ENCODE measurements at places on chromosomes 2 and 18.

DNA sequence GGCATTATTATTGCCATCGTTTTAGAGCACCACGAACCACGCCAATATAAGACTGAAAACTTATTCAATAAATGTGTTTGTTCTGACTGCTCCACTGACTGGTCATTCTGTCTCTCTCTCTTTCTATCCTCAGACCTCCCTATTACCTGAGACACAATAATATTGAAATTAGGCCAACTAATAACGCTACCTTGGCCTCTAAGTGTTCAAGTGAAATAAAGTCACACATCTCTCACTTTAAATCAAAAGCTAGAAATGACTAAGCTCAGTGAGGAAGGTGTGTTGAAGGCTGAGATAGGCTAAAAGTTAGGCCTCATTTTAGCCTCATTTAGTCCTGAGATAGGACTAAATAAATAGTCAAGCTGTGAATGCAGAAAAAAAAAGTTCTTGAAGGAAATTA is 38.8 kb downstream of the G6PC2 start:
- no peaks in the 10 kb centered on the region for H3K36me3 ChIP-seq
- H3K27ac ChIP-seq: no peak overlapping the region
- no peak for DNase-seq
- H3K4me1 ChIP-seq: peaks cover 7% of the 10 kb centered on the region

DNA sequence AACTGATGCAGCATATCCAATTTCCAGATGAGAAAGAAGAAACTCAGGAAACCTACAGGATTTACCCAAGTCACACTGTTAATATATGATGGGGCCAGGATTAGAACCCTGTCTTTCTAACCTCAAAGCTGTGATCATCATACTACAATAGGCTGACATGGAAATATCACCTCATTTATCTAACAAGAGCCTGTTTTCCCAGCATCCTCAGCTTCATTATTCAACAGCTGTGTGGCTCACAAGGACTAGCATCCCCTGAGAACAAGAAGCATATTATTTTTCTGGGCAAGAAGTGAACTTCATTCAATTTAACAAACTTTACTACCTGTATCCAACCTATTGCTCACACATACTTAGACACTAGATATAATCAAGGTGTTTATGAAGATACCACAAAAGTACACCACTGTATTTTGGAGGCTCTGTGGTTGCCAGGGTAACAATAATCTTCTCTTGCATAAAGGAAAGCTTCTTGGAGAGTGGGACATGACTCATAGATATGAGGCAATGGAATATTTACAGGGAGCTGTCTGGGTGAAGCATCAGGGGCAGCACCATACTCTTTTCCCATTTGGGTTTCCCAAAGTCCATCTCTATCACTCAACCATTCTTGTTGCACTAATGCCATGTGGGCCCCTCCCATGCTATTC is 218.2 kb downstream of the RAD51AP2 start:
- no peaks in the 10 kb centered on the region for H3K36me3 ChIP-seq
- no peaks in the 10 kb centered on the region for H3K27me3 ChIP-seq
- H3K4me3 ChIP-seq: no peak overlapping the region
- peaks cover 16% of the 10 kb centered on the region for H3K4me1 ChIP-seq
- peak; percentile 81 for DNase-seq

- H3K4me1 ChIP-seq: no peaks in the 10 kb centered on the region
- H3K4me3 ChIP-seq: no peak overlapping the region
Observed at GRCh38 chr2:63422556-63422955, 165.7 kb downstream of the WDPCP start.

- H3K27ac ChIP-seq: no peak overlapping the region
- no peak overlapping the region for H3K4me3 ChIP-seq
- H3K27me3 ChIP-seq: no peaks in the 10 kb centered on the region
- DNase-seq: no peak
Observed at GRCh38 chr2:116819355-116819754, 995.1 kb upstream of the DDX18 start.

DNA sequence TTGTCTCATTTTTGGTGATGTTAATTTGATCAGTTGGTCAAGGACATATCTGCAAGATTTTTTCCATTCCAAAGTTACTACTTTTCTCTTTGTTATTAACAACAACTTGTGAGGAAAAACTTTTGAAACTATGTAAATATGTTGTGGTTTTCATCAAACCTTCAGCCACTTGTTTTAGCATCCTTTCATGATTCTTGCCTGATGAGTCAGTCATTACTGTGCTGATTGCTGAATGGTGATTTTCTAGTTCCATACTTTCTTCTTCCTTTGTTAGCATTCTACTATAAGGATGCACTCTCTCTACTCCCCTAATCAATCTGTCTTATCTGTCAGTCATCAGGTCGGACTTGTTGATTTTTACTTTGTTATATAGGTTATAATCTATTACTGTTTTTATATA is 10.9 kb downstream of the TMEM87B start:
- no peak overlapping the region for H3K4me3 ChIP-seq
- peak overlapping the region; percentile 62 for H3K27ac ChIP-seq
- peak; percentile 80 for DNase-seq
- peaks cover 53% of the 10 kb centered on the region for H3K36me3 ChIP-seq
- H3K27me3 ChIP-seq: no peaks in the 10 kb centered on the region
- H3K4me1 ChIP-seq: peaks cover 20% of the 10 kb centered on the region

GRCh38 chr2:224221455-224221913 is 180.4 kb downstream of the FAM124B start:
- no peak overlapping the region for H3K4me3 ChIP-seq
- DNase-seq: peak; percentile 98
- peaks cover 40% of the 10 kb centered on the region for H3K4me1 ChIP-seq
- peak overlapping the region; percentile 97 for H3K27ac ChIP-seq
- H3K36me3 ChIP-seq: no peaks in the 10 kb centered on the region
- H3K27me3 ChIP-seq: no peaks in the 10 kb centered on the region

- 0 out of 2 replicates have a peak, but pooled peaks cover under 1% of the 10 kb centered on the region for H3K4me1 ChIP-seq
- H3K27me3 ChIP-seq: no peaks in the 10 kb centered on the region
- H3K36me3 ChIP-seq: no peaks in the 10 kb centered on the region
Observed at GRCh38 chr18:54828986-54829385, 709 bp downstream of the RAB27B start.

DNA sequence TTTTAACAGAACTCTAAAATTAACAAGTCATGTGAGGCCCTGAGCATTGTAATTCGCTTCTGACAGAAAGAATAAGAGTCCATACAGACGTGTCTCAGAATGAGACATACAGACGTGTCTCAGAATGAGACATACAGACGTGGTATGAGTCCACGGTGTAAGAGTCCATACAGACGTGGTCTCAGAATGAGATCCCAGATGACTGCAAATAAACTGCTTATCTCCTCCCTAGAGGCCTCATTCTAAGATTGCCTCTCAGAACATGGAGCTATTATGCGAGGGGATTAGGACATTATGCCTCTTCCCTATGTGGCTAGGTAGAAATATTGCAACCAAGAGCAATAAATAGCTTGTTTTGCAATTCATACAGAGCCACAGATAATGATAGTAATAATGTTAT is 63.9 kb downstream of the NEB start:
- no peak overlapping the region for H3K27ac ChIP-seq
- no peaks in the 10 kb centered on the region for H3K4me1 ChIP-seq
- H3K36me3 ChIP-seq: no peaks in the 10 kb centered on the region
- no peak overlapping the region for H3K4me3 ChIP-seq
- H3K27me3 ChIP-seq: no peaks in the 10 kb centered on the region

GRCh38 chr2:206701952-206702605 is 16.1 kb downstream of the DYTN start:
- no peak for DNase-seq
- H3K27ac ChIP-seq: no peak overlapping the region
- H3K4me1 ChIP-seq: peaks cover 4% of the 10 kb centered on the region
- H3K4me3 ChIP-seq: no peak overlapping the region
- no peaks in the 10 kb centered on the region for H3K36me3 ChIP-seq

GRCh38 chr2:151906633-151906998 is 78.4 kb upstream of the ARL5A start:
- no peak for DNase-seq
- H3K36me3 ChIP-seq: no peaks in the 10 kb centered on the region
- H3K4me3 ChIP-seq: no peak overlapping the region
- no peaks in the 10 kb centered on the region for H3K27me3 ChIP-seq

GRCh38 chr2:65456064-65456463 is 23.7 kb upstream of the SPRED2 start:
- H3K27ac ChIP-seq: peak overlapping the region; percentile 66
- DNase-seq: peak; percentile 92
- H3K4me1 ChIP-seq: peaks cover 43% of the 10 kb centered on the region
- H3K36me3 ChIP-seq: no peaks in the 10 kb centered on the region
- H3K27me3 ChIP-seq: no peaks in the 10 kb centered on the region

- H3K27ac ChIP-seq: no peak overlapping the region
- H3K27me3 ChIP-seq: no peaks in the 10 kb centered on the region
- no peak for DNase-seq
- H3K4me3 ChIP-seq: 0 out of 2 replicates have a peak overlapping the region, but pooled peaks have one; percentile 92
Observed at GRCh38 chr2:221569425-221569845, 2.7 kb downstream of the EPHA4 start.

GRCh38 chr2:182933629-182934028 is 67.2 kb upstream of the FRZB start:
- H3K27ac ChIP-seq: no peak overlapping the region
- DNase-seq: no peak
- no peaks in the 10 kb centered on the region for H3K27me3 ChIP-seq
- H3K4me1 ChIP-seq: peaks cover 6% of the 10 kb centered on the region
- H3K36me3 ChIP-seq: peaks cover 64% of the 10 kb centered on the region

- H3K27ac ChIP-seq: no peak overlapping the region
- DNase-seq: peak; percentile 54
- no peaks in the 10 kb centered on the region for H3K4me1 ChIP-seq
- H3K4me3 ChIP-seq: no peak overlapping the region
- no peaks in the 10 kb centered on the region for H3K36me3 ChIP-seq
- peaks cover 9% of the 10 kb centered on the region for H3K27me3 ChIP-seq
Observed at GRCh38 chr2:219713110-219713509, 85.7 kb downstream of the SLC4A3 start.

DNA sequence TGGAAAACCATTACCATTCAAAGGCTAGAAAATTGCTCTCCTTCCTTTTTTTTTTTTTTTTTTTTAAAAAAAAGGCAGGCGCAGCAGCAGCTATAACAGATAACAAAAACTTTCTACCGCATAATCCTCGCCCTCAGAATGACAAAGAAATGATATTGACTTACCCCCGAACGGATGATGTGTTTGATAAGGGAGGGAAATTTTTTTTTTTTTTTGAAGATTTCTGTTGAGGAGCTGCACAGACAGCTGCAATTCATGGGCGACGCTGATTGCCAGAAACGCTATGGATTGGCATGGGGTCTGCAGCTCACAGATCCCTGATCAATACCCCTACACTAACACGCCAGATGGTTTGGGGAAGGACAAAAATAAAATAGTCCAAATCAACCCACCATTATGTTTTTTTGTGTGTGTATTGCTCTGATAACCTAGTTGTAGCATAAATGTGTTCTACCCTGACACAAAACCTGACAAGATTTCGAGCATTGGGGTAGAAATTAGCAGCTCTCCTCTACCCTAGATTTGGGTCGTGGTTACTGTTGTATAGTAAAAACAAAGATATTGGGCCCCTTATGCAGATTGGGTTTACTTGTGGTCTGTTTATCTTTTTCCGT is 3.6 kb upstream of the ONECUT2 start:
- H3K4me3 ChIP-seq: no peak overlapping the region
- no peak overlapping the region for H3K27ac ChIP-seq
- H3K27me3 ChIP-seq: peaks cover 88% of the 10 kb centered on the region
- no peaks in the 10 kb centered on the region for H3K36me3 ChIP-seq
- no peak for DNase-seq

DNA sequence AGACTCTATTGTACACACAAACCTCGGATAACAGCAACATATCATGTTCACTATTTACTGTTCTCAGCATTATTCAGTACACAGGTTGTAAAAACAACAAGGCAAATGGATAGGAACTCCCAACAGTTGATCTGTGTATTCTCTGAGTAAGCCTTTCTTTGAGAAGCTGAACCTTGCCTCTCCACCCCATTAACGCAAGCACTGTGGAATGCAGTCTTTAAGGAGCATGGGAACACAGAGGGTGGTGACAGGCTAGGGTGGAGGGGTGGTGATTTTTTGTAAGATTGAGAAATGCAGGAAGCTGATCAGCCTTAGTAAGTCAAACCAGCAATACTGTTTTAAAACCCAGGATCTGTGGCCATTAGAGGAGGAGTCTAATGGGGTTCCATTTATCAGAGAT is 19.6 kb upstream of the SERPINB11 start:
- peak overlapping the region; percentile 72 for H3K4me3 ChIP-seq
- no peaks in the 10 kb centered on the region for H3K27me3 ChIP-seq
- no peaks in the 10 kb centered on the region for H3K36me3 ChIP-seq
- peak; percentile 97 for DNase-seq
- peak overlapping the region; percentile 100 for H3K27ac ChIP-seq
- peaks cover 41% of the 10 kb centered on the region for H3K4me1 ChIP-seq

Measured in GM23248 (cell line).